ENCODE measurements at places on chromosomes 12 and 14. TPM values are rescaled to one million over a fixed set of nuclear protein-coding genes. Genes with fewer than 3 reads are reported as not detected.

GRCh38 chr14:33756833-33757232 lies 194.0 kb downstream of the EGLN3 start:
- no peak overlapping the region for H3K4me3 ChIP-seq
- H3K27ac ChIP-seq = no peak overlapping the region
- no peaks in the 10 kb centered on the region for H3K27me3 ChIP-seq
- no peak for DNase-seq
- peaks cover under 1% of the 10 kb centered on the region for H3K4me1 ChIP-seq
- no peaks in the 10 kb centered on the region for H3K36me3 ChIP-seq

DNA sequence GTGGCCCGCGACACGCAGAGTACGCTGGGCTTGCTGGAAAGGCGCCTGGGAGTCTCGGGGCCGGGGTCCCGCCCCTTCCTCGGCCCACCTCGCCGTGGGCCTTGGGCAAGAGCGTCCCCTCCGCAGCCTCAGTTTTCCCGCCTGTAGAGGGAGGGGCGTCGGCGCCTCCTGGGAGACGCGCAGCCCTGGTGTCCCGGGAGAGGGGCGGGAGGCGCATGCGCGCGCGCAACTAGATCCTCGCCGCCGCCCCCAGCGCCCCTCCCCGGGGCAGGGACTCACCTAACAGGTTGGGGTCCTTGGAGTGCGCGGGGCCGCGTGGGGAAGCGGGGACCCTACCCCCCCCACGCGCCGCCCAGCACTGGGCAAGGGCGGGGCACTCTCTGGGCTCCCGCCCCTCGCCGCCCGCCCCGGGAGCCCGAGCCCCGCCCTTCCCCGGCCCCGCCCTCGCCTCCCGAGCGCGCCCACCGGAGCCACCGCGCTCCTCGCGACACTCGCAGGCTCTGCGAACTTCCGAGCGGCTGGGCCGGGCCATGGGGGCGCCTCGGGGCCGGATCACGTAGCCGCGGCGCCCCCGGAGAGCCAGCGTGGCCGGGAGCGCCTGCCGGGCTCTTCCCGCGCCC lies at the start of gene KIF26A:
Gene KIF26A (plus strand): TSS at position 490 of the 620 bp plus-strand sequence. CDS start 136 bp downstream, outside the sequence.
- H3K36me3 ChIP-seq = no peaks in the 10 kb centered on the region
- peaks cover 21% of the 10 kb centered on the region for H3K4me1 ChIP-seq
- peaks cover 23% of the 10 kb centered on the region for H3K27me3 ChIP-seq
- H3K4me3 ChIP-seq = peak within 1 kb of the TSS; percentile 61
- DNase-seq = peak; percentile 57
- H3K27ac ChIP-seq = no peak within 1 kb of the TSS

DNA sequence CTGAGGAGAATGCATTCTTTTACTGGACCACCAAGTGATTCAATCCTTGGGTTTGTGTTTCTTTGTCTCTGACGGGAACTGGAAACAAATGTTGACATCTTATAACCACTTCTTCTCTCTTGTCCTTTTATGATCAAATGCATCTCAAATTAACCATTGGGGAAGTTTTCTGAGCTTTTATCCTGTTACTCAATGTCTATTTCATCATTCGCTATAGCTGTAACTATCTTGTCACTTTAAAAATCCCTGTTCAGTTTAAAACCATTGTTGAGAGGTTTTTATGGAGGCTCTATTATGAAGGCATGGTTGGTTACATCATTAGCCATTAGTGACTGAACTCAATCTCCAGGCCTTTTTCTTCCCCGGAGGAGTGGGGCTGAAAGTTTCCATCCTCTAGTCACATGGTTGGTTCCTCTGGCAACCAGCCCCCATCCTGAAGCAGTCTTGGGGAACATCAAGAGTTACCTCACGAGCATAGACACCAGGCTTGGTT lies 2.7 kb upstream of the CLEC6A start:
- H3K4me3 ChIP-seq = no peak overlapping the region
- H3K27me3 ChIP-seq = no peaks in the 10 kb centered on the region
- H3K4me1 ChIP-seq = no peaks in the 10 kb centered on the region
- no peak for DNase-seq

DNA sequence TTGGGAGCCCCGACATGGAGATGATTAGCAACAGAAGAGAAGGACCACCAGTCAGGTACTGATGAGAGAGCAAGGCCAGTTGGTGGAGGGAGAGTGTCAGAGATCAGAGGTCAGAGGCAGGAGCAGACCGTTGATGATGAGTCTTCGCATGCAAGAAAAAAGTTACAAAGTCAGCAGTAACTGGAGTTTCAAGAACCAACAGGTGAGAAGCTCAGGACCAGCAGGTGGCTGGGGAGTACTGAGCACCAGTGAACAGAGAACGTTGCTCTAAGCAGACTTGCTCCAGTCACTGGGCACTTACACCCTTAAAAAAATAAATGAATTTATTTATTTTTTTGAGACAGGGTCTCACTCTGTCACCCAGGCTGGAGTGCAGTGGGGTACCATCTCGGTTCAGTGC lies 44.5 kb upstream of the KCNA1 start:
- no peak for DNase-seq
- H3K4me1 ChIP-seq = no peaks in the 10 kb centered on the region

DNA sequence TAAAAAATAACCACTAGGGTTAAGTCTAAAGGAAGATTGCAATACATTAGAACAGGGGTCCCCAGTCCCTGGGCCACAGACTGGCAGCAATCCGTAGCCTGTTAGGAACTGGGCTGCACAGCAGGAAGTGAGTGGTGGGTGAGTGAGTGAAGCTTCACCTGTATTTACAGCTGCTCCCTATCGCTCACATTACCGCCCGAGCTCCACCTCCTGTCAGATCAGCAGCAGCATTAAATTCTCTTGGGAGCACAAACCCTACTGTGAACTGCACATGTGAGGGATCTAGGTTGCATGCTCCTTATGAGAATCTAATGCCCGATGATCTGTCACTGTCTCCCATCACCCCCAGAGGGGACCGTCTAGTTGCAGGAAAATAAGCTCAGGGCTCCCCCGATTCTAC lies 15.5 kb downstream of the ADGRD1 start:
- no peak overlapping the region for H3K4me3 ChIP-seq
- no peaks in the 10 kb centered on the region for H3K36me3 ChIP-seq
- H3K27me3 ChIP-seq = no peaks in the 10 kb centered on the region
- DNase-seq = no peak
- no peak overlapping the region for H3K27ac ChIP-seq
- no peaks in the 10 kb centered on the region for H3K4me1 ChIP-seq

- H3K27me3 ChIP-seq = no peaks in the 10 kb centered on the region
- H3K4me3 ChIP-seq = no peak overlapping the region
- H3K36me3 ChIP-seq = no peaks in the 10 kb centered on the region
- peaks cover 8% of the 10 kb centered on the region for H3K4me1 ChIP-seq
These were observed 123.2 kb upstream of the FOXN3 start for GRCh38 chr14:89540009-89540829.

- H3K4me1 ChIP-seq = peaks cover 8% of the 10 kb centered on the region
- H3K27me3 ChIP-seq = no peaks in the 10 kb centered on the region
- no peak overlapping the region for H3K27ac ChIP-seq
- H3K36me3 ChIP-seq = no peaks in the 10 kb centered on the region
- H3K4me3 ChIP-seq = peak overlapping the region; percentile 59
- no peak for DNase-seq
These were observed 320 bp upstream of the PRPF39 start for GRCh38 chr14:45083617-45083975.

DNA sequence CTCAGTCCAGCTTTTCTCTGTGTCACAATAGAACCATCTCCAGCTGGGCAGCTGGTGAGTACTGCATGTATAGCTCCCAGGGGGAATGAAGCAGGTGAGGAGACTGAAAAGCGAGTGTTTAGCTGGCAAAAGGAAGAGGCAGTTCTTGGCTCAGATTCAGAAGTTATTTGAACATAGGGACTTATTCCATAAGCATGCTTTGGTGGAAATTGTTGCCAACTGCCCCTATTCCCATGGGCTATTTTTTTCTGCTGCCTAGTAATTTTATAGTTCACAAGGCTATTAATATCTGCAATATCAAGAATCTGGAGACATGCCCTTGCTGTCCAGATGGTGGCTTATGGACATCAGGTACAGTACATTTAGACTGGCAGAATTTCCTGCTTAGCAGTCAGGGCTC lies 1112.7 kb downstream of the LRFN5 start:
- no peaks in the 10 kb centered on the region for H3K36me3 ChIP-seq
- H3K4me3 ChIP-seq = no peak overlapping the region
- peaks cover 3% of the 10 kb centered on the region for H3K4me1 ChIP-seq
- no peaks in the 10 kb centered on the region for H3K27me3 ChIP-seq
- no peak for DNase-seq
- H3K27ac ChIP-seq = no peak overlapping the region

SERPINA9 gene
- not detected for total RNA-seq

- no peak overlapping the region for H3K4me3 ChIP-seq
- H3K4me1 ChIP-seq = no peaks in the 10 kb centered on the region
- DNase-seq = no peak
- no peaks in the 10 kb centered on the region for H3K36me3 ChIP-seq
- H3K27ac ChIP-seq = no peak overlapping the region
- H3K27me3 ChIP-seq = no peaks in the 10 kb centered on the region
These were observed 13.3 kb upstream of the BDKRB2 start for GRCh38 chr14:96191353-96191752.

DNA sequence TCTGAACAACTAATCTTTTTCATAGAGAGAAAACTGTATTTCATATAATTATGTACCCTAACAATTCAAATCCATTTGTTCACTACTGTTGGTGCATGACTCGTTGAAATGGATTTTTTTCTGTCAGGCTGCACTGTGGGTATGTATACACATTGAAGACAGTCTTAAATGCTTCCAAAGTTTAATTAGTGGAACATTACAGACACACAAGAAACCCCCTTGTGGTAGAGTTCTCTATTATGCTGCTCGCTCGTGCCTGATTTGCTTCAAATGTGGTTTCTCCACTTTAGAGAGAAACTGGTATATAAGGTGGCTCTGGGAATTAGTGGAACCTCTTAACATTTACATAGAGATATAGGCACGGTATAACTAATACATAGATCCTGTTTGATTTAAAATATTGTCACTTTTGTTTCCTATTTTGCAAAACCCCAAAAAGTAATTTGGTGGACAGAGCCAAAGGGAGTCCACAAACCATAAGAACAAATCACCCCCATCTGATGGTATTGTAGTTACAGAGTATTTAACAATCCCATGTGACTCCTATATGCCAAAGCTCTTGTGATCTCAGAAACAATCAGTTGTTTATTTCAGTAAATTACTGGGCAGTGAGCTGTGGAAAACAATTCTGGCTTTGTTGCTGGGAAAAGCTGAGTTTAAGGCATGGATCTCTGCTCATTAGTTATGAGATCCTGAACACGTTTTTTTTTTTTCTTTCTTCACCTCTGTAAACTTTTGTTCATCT lies 159.5 kb downstream of the BRMS1L start:
- no peaks in the 10 kb centered on the region for H3K36me3 ChIP-seq
- H3K27ac ChIP-seq = no peak overlapping the region
- no peak for DNase-seq
- no peak overlapping the region for H3K4me3 ChIP-seq
- H3K27me3 ChIP-seq = no peaks in the 10 kb centered on the region

DNA sequence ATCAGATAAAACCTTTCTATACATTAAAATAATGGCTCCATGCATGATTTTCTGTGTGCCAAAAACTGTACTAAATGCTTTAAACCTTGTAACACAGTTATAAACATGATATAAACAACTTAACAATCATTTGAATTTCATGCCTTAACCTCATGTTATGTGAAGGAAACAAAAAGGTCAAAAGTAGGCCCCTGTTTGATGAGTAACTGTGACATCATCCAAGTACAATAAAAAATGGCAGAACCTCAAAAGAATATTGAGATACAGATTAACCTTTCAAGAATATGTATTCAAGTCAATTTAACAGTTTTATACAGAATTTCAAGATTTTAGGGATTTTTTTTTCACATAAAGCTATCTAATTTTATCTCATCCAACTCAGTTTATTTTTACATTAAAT lies 310.7 kb upstream of the DCN start:
- DNase-seq = peak; percentile 60
- no peaks in the 10 kb centered on the region for H3K27me3 ChIP-seq
- H3K4me3 ChIP-seq = no peak overlapping the region
- no peaks in the 10 kb centered on the region for H3K36me3 ChIP-seq
- H3K27ac ChIP-seq = no peak overlapping the region

CLECL1 gene
- total RNA-seq = not detected

ALDH2 gene
- total RNA-seq = 71.4 TPM

GRCh38 chr14:83559721-83560120 lies 1970.2 kb upstream of the FLRT2 start:
- H3K27me3 ChIP-seq = no peaks in the 10 kb centered on the region
- no peak for DNase-seq
- H3K36me3 ChIP-seq = no peaks in the 10 kb centered on the region

- no peaks in the 10 kb centered on the region for H3K36me3 ChIP-seq
- no peak overlapping the region for H3K4me3 ChIP-seq
- no peaks in the 10 kb centered on the region for H3K4me1 ChIP-seq
- no peaks in the 10 kb centered on the region for H3K27me3 ChIP-seq
These were observed 40.9 kb upstream of the PLEKHA5 start for GRCh38 chr12:19088606-19089005.

DNA sequence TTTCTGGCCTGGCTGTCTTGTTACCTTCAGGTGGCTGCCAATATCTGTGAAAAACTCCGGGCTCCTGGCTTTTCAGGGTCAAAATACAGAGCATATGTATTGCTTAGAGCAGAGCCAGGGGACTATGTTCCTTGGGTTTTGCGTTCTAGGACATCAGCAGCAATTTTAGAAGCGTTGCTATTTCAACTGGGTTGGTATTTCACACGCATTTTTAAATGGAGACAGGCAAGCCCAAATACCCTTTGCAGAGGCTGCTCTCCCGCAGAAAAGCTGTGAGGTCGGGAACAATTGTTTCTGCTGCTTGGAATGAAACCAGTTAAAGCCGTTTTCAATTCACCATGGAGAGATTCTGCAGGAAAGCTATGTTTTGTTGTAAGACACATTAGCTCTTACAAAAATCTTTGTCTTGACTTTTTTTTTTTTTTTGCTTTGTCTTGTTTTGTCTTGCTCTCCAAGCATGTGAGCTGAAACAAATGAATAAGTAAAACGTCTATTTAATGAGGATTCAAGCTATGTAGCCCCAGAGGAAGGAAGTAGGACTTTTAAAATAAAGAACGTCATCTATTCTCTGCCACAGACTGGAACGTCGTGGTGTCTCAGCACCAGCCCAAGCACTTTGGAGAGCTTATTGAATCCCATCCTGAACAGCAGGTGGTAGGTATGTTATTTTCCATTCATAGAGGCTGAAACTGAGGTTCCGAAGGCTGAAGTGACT lies 181.0 kb upstream of the TBX3 start:
- H3K36me3 ChIP-seq = no peaks in the 10 kb centered on the region
- H3K4me1 ChIP-seq = no peaks in the 10 kb centered on the region
- H3K27me3 ChIP-seq = no peaks in the 10 kb centered on the region
- H3K27ac ChIP-seq = no peak overlapping the region

GRCh38 chr12:2719392-2719791 lies 75.4 kb upstream of the FKBP4 start:
- DNase-seq = no peak
- H3K27me3 ChIP-seq = no peaks in the 10 kb centered on the region
- no peaks in the 10 kb centered on the region for H3K36me3 ChIP-seq
- H3K4me1 ChIP-seq = no peaks in the 10 kb centered on the region

- H3K4me1 ChIP-seq = no peaks in the 10 kb centered on the region
- no peak overlapping the region for H3K27ac ChIP-seq
- no peaks in the 10 kb centered on the region for H3K27me3 ChIP-seq
These were observed 63.3 kb downstream of the ACSS3 start for GRCh38 chr12:81141217-81141616.

GRCh38 chr12:64724201-64724745 lies 34.9 kb downstream of the GNS start:
- H3K36me3 ChIP-seq = peaks cover 5% of the 10 kb centered on the region
- no peaks in the 10 kb centered on the region for H3K4me1 ChIP-seq
- H3K4me3 ChIP-seq = no peak overlapping the region

Measured in endothelial cell of umbilical vein (primary cell).